Activated CD4-positive, alpha-beta T cell treated with anti-CD3 and anti-CD28 coated beads, Interleukin-2, amount 50 U/mL, for 16 hours (primary cell): ENCODE measurements at places on chromosomes 16 and 17.

DNA sequence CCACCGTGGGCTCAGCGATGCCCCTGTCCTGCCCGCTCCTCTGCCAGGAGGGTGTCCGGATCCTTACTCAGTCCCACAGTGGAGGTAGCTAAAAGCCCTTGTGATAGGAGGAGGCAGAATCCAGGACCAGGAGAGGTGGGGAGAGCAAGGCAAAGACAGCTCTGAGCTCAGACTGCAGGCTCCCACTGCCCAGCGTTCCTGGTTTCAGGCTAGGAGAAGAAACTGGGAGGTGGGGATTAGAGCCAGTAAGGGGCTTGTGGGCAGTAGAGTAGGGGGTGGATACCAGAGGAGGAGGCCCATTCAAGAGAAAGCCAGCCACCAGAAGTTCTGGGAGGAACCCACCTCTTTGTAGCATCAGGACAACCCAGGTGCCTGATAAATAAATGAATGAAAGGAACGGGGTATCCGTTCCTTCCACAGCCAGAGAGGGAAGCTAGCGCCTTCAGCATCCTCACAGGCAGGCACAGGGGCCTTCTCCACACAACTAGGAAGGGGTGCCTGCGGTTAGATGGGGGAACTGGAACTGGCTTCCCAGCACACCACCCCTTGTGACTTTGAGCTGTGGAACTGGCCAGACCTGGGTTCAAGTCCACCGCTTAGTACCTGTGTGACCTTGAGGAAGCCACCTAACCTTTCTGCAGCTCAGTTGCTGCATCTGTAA is 2.3 kb downstream of the IL21R start:
- peak; percentile 48 for DNase-seq

DNA sequence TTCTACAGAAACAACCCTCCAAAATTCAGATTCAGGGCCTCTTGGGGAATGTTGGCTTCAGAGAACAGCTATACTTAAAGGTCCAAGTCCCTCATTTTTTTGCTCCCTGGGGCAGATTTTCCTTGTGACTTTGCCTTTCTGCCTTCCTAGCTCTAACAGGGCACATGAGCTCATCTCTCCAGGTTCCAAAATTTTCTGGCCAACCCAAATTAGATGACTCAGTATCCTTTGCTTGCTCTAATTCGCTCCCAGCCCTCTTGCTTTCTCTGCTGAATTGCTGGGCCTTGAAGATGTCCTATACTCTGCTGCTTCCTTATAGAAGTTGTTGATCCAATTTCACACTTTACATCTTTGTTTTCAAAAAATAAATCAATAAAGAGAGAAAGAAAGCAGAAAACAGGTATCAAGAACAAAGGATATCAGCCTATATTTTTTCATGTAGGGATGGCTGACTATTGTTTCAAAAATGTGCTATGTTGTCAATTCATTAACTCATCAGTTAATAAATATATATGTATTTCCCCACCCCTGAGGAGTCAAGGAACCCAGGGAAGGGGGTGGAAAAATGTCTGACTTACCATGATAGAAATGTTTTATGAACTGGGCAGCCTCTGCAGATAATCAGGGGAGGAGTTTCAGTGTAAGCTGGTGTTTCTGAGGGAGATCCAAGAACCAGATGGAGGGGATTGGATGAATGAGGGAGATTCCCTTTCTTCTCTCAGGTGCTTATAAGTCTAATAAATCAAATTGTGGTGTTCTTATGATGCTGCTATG is 1.0 kb upstream of the KRTAP4-2 start:
- no peak for DNase-seq

DNA sequence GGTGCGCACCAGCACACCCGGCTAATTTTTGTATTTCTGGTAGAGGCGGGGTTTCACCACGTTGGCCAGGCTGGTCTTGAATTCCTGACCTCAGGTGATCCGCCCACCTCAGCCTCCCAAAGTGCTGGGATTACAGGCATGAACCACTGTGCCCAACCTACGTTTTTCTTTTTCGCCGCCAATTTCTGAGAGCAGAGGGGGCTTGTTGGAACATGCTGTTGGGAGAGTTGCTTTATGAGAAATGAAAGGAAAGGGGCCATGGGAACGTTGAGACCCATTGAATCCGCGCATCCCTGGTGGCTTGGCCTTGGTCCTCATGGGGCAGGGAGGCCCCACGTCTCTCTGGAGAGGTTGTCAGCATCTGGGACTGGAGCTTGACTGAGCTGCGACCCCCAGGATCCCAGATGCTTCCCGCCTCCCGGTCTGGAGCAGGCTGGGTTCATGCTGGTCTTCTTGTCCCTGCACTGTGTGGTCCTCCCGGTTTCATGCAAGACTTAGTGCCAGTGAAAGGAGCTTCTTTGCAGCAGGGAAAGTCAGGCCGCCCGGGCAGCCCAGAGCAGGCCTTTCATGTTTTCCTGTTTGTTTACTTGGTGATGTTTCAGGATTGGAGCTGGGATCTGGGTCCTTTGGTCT is 22.8 kb downstream of the CRISPLD2 start:
- DNase-seq = no peak

- DNase-seq = no peak
Measured at GRCh38 chr17:63774141-63774968, at the start of gene DDX42. Gene DDX42, plus strand, starts transcription at chr17:63774170. Its CDS starts 12,880 bp downstream, at chr17:63787050.

- no peak for DNase-seq
Measured at GRCh38 chr17:15511142-15511541, 43.7 kb upstream of the CDRT4 start.

DNA sequence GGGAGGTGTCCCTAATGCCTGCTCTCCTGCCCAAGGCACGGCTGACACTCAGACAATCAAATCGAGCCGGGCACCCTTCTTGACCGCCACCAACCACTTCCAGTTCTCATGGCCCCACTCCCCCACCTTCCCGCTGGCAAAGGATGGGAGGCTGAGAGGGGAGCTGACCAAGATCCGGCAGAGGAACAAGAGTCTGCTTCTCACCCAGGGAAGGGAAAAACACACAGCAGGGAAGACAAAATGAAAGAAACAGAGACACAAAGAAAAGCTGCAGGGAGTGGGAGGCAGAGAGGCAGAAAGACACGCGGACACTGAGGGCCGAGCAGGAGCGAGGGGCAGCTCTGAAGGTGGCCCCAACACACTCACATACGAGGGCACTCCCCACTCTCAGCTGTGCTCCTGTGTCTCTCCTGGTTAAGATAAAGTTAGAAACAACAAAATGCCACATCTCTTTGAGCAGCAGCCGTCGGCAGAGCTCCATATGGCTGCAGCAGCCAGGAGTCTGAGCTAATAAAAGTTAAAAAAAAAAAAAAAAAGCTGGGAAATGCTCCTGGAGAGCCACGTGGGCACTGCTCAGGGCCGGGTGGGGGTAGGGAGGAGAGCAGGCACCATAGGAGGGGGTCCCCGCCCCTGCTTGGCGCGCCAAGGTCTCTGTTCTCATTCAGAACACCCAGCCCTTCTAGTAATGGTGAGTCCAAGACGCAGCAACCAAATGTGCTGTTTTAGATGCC is 7.4 kb downstream of the LRRC75A start:
- DNase-seq = no peak

DNA sequence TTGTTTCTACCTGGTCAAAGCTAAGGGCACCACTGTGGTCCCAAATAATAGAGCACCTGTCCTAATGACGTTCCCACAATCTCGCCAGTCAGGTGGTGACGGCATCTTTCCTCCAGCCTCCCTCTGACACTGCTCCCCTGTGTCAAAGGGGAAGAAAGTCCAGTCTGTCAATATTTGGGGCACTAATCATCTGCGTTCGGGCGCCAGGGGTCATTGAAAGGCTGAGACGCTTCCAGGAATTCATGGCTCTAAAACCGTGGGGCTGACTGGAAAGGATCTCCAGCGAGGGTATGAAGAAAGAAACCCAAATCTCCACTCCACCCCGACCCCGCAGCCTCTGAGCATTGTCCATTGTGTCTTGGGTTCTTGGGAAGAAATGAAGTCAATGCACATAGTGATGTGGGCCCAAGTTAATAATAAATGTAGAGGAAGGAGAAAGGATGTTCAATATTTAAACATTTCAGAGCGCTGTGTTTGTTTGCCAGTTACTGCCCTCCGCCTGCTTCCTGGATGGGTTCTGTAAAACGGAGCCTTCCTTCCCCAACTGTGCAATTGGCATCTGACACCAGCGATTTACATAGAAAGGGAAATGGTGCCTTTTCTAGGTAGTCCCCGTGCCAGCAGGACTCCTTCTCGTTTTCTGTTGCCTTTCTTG is 103.2 kb downstream of the SOCS1 start:
- no peak for DNase-seq

DNA sequence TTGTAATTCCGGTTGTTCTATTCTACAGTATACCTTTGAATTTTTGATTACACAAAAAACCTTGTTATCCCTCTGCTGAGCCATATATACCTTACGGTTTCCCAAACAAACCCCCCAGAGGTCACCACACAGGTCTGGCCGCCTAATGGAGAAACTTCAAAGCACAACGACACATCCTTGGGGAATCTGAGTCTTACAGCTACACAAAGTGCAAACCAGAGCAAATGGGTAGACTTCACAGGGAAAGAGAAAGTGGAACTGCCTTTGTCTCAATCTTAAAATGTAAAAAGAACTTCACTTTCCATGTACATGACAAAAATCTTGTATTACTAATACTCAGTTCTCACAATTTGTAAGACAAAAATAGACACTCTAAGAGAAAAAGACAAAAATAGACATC is 2.7 kb downstream of the FBXO31 start:
- peak; percentile 21 for DNase-seq

GRCh38 chr16:28475221-28475620 is 3.1 kb upstream of the NPIPB7 start:
- no peak for DNase-seq

DNA sequence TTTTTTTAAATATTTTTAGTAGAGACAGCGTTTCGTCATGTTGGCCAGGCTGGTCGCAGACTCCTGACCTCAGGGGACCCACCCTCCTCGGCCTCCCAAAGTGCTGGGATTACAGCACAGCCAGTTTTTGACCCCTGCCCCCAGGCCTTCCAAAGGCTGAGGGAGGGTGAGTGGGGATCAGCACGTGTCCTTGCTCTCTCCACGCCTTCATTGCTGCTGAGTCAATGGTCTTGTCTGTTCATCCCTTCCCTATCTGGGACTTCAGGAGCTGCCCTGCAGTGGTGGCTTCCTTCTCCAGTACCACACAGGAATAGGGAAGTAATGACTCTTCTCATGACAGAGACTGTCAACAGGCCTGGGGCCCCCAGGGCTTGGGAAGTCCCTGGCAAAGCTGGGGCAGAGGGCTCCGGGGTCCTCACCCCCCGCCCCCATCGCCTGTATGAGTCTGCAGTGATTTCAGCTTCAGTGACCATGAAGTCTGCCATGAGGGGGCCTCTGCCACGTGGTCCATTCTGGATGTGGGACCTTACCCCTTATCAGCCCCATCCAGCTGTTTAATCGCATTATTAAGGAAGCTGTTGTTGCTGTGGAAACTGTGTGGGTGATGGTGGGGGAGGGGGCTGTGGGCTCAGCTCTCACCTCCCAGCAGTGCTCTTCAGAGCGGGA is 6.1 kb downstream of the ABCC3 start:
- DNase-seq = no peak

DNA sequence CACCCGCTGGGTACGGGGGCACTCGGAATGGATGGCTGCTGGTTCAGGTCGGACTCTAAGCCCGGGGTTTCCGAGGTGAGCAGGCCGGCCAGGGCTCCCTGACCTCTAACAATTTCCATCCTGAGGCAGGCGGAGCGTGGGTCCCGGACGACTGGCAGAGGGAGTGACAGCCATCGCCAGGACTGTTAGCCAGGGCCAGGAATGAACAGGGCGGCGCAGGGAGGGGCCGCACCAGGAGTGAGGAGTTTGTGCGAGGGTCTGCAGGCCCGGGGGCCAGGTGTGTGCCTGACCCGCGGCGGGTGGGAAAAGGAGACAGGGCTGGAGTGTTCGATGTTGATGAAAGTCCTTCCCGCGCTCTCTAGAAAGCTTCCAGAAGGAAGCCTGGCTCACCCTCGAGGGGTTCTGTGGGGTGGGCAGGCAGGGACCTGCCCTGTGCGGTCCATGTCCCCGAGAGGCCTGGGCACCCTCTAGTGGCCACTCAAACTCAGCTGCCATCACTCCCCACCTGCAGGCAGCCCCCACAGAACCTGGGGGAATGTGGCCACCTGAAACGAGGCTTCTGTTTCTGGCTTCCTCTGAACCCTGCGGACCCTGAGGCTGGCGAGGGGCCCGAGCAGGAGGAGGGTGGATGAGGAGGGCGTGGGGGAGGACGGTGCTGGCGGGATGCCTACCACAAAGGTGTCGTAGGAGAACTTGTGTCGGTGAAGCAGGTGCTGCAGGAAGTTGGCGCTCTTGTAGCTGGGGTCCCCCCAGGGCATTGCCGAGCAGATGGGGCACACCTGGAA is 8.2 kb downstream of the RNF166 start:
- DNase-seq = no peak
